GM19239 (cell line): ENCODE measurements at places on chromosomes 6 and 20.

DNA sequence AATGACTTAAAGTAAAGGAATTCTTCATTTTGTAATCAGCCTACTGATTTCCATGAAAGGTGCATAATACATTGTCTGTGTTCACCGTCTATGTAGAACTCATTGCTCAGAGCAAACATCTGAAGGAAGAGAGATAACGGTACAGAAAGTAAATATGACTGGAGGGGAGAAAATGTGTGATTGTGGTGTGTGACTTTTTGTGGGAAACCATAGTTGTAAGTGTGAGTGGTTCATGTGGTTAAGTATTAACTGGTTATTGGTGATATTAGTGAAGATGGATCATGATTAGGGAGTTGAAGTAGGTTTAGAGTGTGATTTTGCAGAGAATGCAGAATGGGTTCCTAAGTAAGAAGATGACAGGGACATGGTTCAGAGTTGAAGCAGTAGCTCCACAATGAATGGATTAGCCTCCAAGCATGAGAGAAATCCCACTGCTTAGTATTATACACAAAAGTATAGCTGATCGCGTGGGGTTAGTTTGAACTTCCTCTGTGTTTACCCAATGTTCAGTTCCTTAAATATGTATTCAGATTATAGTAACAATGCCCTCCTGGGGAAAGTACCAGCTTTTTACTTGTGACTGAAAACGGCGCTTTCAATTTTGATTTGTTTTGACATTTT lies 368.9 kb downstream of the UTRN start:
- DNase-seq, result peak; percentile 2

GRCh38 chr20:30286157-30286556 lies 971.3 kb upstream of the DEFB115 start:
- no peak for DNase-seq

- DNase-seq, result no peak
Measured at GRCh38 chr20:51512645-51513044, 29.9 kb downstream of the NFATC2 start.

DNA sequence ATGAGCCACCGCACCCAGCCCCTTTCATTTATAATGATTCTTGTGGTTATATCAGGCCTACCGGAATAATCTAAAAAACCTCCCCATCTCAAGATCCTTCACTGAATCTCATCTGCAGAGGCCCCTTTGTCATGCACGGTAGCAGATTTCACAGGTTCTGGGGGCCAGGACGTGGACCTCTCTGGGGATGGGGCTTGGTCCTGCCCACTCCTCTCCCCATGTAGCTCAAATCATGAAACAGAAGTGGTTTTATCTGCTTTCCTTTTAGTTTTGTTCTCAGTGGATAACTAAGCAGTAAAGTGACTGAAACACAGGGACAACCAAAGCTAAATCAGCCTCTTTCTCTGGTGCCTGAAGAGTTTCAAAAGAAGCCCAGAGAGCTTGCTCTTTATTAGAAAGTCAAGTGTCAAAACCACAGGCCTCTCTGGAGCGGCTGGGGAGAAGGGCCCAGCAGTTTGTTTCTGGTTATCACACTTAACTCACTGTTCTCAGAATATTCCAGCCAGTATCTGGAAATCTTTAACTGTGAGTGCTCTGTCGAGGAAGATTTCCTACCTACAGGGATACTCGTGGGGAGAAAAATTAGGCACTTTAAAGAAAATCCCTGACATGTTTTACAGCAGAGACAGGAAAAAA lies 60.6 kb upstream of the FAM184A start:
- DNase-seq, result no peak

DNA sequence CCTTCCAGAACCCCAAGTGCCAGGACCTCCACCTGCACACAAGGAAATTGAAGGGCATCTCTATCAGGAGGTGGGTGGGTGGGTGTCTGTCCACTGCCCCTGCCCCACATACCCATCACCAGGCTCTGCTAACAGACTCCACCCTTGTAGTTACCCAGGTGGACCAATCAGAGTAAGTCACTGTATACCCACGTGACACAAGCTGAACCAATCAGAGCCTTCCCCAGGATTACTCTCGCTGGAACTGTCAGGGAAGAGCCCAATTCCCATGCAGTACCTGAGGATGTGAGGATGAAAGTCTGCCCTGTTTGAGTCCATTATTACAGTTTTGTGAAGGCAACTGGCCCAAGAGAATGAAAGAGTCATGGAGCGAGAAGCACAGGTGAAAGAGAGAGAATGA lies 4.2 kb downstream of the OCSTAMP start:
- DNase-seq, result no peak

- no peak for DNase-seq
Measured at GRCh38 chr20:19673575-19673974, 84.5 kb upstream of the RIN2 start.

DNA sequence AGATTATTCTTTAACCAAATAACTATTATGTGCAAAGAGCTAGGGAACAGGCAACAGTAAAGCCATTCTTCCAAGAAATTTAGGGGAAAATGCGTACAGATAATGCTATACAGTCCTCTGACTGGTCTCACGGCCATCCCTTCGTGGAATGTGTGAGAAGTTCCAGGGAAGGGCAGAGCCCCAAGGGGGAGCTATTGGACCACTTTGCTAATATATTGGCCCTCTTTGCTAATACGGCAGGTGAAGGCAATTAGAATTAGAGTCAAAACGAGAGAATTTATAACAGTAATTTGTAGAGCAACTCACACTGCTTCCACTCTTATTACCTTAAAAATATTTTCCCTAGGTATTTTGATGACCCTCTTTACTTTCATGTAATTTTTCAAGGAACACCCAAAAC lies 140.4 kb downstream of the IMPG1 start:
- no peak for DNase-seq
